Hematopoietic multipotent progenitor cell treated with erythropoietin and hydrocortisone succinate and interleukin-3 and kit ligand, for 6 days (in vitro differentiated cells): ENCODE measurements at places on chromosomes 16 and 17.

DNA sequence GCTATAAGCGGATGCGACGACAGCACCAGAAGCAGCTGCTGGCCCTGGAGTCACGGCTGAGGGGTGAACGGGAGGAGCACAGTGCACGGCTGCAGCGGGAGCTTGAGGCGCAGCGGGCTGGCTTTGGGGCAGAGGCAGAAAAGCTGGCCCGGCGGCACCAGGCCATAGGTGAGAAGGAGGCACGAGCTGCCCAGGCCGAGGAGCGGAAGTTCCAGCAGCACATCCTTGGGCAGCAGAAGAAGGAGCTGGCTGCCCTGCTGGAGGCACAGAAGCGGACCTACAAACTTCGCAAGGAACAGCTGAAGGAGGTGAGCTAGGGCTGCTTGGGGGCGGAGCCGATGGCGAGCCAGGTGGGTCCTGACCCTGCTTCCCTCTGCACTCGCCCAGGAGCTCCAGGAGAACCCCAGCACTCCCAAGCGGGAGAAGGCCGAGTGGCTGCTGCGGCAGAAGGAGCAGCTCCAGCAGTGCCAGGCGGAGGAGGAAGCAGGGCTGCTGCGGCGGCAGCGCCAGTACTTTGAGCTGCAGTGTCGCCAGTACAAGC lies 10.1 kb downstream of the HIRIP3 start:
- no peak for DNase-seq

DNA sequence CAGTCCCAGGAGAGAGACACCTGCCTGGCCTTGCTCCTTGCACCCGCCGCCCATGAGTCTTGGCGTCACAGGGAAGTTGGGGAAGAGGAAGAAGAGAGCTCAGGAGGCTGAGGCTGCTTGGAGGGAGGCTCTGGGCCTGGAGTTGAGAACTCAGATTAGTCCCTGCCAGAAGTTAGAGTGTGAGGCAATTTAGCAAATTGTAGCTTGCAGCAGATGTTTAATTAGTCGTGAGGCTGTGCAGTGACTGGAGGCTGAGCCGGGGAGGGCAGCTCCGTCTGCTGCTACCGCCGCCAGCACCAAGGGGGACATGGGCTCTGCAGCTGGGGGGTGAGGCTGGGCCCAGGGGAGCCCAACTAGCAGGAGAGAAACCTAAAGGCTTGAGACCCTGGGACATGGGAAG lies 738.3 kb upstream of the EEF2KMT start:
- no peak for DNase-seq

- no peak for DNase-seq
Observed at GRCh38 chr17:59527931-59528330, 37.5 kb upstream of the DHX40 start.

GRCh38 chr17:80959330-80960036 lies 32.2 kb upstream of the CHMP6 start:
- no peak for DNase-seq

DNA sequence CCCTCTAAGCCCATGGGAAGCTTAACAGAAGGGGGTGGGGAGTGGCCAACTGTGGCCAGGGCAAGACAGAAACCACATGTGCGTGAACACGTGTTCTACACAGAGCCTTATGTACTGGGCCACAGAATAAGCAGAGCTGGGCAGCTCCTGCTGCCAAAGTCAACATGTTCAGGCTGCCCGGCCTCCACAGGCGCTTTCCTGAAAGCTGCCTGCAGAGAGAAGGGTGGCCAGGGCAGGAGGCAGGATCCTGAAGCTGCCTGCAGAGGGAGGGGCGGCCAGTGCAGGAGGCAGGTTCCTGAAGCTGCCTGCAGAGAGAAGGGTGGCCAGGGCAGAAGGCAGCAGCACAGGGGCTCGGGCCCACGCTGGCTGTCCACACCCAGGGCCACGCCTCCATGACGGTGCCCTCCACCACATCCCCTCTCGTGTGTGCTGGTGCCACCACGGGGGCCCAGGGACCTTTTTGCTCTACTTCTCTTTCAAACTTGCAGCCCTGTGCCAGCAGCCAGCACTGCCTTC lies 79.5 kb downstream of the ANKRD11 start:
- DNase-seq: peak; percentile 59
